Activated naive CD4-positive, alpha-beta T cell (primary cell): ENCODE measurements at places on chromosomes 16 and 17.

DNA sequence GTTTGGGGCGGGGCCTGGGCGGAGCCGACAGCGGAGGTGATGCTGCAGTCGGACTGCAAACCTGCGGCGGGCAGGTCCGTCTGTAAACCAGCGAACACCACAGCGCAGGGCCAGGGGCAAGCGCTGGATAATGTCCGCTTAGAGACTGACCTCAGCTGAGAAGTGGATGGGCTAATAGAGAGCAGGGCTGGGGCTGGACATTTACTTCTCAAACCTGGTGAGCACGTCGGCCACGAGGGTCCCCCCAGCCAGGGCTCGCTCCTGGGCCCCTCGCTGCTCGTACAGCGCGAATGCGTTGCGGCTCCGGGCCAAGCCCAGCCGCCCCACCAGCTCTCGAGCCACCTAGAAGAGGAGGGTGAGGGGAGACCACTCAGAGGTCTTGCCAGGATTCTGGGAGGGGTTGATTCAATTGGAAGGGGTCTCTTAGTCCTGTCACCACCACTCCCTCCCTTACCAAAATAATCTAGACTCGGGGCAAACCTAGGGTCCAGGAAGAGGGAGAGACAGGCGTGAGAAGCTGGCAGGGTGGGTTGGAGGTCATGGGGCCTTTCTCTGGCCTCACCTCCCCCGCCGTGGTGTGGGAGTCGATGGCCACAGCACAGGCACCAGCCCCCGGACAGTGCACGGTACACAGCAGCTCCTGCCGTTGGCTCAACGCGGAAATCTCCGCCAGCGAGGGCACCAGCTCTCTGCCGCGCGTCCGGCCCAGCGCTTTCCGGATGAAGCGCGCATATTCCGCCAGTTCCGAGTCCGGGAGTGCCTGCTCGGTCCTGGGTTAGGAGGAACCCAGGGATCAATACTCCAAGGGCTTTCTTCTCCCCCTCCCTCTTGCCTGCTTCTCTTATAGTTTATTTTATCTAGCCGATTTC is 5.8 kb downstream of the PLEKHH3 start:
- no peak for DNase-seq

DNA sequence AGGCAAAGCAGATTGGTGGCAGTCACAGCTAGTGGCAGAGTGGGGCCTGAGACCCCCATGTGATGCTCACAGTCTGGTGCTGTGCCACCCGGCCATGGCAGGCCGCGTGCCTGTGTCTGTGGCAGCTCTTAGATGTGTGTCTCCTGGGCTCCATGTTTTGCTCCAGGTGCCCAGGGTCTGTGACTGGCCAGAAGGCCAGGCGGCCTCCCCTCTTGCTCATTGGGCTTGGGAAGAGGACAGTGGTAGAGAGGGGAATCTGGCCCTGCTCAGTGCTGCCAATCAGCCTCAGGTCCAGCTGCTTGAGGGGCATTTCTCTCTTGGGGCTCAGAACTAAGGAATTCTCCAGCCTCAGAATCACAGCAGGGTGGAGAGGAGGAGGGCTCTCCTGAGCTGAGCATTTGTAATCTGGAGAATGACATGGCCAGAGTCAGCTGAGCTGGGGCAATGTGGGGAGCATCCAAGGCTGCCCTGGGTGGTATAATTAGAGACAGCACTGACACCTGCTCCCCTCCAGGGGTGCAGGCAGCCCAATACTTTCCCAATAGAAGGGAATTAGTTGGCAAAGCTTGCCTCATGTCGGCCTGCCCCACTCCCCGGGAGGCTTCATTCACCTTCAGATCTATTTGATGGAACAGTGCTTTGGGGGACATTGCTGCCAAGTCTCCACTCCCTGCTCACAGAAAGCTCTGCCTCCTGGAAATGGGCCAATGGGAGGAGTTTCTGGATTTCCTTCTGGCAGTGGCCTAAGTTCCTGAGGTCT is 2.7 kb upstream of the LASP1NB start:
- DNase-seq: no peak

DNA sequence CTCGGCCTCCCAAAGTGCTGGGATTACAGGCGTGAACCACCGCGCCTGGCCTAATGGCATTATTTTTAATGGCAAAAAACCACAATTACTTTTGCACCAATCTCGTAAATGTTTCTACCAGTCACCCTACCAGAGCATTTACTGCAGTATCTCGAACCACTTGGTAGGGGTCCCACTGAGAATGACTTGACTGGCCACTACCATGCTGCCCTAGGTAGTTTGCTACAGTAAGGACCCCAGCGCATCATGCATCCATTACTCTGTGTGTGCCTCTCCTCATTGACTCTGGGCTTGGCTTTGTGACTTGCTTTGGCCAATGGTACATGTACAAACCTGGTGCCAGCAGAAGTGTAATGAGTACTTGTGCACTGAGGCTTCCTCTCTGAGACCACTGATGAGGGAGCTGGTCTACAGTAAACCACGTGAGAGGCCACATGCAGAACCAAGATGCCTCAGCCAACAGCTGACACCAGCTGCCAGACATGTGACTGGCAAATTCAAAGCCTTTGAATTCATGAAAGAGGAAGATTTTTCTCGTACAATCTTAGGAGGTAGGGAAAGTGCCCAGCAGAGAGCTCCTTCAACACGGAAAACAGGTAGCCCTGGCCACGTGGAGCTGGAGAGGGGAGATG is 421.7 kb upstream of the C16orf82 start:
- DNase-seq: no peak

DNA sequence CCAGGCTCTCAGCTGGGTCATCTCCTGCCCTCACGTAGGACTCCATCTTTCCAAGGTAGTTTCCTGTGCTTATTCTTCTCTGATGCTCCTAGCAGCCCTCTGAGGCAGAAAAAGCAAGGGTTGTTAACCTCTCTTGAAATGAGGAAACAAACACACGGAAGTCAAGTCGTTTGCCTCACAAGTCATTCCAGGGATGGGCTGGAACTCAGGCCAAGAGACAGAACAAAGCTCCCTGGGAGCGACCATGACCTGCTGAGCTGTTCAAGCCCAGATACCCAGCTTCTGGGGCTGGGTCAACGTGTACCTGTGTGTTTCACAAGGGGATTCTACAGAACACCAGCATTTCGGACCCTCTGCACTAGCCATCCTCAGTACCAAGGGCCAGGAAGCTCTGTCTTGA is 28.1 kb downstream of the SRL start:
- no peak for DNase-seq

DNA sequence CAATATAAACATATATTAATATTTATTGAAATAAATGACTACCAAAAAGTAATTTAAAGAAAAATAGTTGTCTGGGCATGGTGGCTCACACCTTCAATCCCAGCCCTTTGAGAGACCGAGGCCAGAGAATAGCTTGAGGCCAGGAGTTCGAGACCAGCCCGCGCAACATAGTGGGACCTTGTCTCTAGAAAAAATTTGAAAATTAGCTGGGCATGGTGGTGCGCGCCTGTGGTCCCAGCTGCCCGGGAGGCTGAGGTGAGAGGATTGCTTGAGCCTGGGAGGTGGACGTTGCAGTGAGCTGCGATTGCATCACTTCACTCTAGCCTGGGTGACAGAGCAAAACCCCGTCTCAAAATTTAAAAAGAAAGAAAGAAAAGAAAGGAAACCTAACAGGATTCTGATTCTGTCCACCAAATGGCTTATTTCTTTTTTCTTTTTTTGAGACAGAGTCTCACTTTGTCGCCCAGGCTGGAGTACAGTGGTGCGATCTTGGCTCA is 3.4 kb upstream of the BPTF start:
- DNase-seq: no peak

GRCh38 chr16:81875461-81875860 is 96.4 kb downstream of the PLCG2 start:
- no peak for DNase-seq

- no peak for DNase-seq
Measured at GRCh38 chr17:63015824-63016223, 49.8 kb downstream of the TANC2 start.

DNA sequence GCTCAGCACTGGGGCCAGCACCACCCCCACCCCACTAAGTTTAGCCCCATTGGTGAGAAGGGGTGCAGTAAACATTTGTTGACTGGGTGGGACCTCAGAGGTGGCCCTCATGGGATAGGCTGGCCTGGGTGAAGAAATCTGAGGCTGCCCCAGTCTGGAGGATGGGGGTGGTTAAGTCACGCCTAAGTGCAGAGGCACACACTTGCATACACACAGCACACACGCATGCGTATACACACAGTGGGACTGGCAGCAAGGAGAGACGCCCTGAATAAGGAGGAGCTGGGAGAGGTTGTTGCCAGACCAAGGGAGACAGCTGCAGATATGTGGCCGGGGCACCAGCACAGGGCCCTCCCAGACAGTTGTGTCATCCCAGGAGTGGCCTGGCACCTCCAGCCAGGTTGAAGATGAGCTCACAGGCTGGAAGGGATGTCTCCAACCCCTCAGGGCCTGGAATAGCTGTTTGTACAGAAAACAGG is 3.0 kb upstream of the BCAR1 start:
- DNase-seq: no peak

DNA sequence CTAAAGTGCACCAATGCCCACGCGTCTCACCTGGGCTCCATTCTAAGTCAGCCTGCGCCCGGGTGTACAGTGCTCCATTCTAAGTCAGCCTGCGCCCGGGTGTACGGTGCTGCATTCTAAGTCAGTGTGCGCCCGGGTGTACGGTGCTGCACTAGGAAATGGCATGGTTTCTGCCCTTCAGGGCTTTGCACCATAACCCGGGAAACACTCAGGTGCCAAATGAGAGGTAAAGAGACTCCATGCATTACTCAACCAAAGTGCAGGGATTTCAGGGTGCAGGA is 29.2 kb upstream of the FASN start:
- DNase-seq: no peak

DNA sequence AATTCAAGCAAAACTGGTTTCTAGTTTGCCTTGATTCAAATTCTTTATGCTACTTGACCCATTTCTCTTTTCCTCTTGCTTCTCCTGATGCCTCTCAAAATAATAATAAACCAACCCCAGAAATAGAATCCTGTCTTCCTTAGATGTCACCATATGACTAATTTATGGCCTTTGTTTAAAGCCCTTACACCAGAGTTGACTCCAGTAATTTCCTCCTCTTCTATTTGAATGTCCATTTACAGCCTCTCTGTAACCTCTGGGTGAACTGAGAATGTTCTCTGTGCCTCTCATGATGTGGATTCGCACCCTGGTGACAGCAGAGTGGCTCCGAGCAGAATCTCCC is 31.5 kb downstream of the ZFHX3 start:
- DNase-seq: no peak

DNA sequence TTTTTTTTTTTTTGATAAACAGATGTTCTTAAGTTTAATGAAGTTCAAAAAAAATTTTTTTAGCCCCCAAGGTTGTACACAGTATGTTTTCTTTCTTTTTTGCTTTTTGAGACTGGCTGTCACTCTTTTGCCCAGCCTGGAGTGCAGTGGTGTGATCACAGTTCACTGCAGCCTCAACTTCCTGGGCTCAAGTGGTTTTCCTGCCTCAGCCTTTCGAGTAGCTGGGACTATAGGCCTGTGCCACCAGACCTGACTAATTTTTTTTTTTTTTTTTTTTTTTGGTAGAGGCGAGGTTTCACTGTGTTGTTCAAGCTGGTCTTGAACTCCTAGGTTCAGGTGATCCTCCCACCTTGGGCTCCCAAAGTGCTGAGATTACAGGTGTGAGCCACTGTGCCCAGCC is 12.8 kb downstream of the ITGAE start:
- no peak for DNase-seq

DNA sequence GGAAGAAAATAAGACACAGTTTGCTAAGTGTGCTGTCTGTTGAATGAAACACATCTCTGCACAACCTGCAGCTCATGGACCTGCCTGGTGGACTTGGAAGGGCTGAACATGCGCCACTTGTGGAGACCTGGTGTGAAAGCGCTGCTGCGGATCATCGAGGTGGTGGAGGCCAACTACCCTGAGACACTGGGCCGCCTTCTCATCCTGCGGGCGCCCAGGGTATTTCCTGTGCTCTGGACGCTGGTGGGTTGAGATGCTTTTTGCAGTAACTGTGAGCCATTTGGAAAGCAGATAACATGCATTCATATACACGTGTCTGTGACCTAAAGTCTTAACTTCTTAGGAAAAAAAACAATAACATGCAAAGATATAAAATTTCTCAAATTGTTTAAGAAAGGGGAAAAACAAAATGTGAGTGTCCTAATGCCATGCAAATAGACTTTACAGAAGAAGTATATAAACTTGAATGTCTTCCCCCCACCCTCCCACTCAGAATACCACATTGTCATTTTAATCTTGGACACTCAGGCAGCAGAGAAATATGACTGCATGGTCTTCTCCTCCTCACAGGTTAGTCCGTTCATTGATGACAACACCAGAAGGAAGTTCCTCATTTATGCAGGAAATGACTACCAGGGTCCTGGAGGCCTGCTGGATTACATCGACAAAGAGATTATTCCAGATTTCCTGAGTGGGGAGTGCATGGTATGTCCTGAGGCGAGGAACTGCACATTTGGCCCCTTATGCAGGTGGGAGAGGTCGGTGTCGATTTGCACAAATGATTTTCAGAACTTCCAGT is 65.6 kb downstream of the SEC14L1 start:
- DNase-seq: no peak

DNA sequence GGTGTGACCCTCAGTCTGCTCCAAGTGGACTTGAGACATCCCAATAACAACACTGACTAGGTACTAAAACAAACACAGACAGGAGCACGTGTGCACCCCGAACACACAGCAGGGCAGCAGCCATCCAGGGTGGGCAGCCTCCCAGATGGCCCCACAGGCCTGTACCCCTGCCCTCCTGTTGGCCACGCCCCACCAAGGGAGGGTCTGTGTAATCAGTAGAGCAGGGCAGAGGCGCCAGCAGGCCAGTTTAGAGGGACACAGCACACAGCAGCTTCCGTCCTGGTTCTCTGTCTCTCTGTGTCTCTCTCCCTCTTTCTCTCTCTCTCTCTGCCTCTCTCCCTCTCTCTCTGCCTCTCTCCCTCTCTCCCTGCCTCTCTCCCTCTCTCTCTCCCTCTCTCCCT is 21.4 kb downstream of the ACTG1 start:
- no peak for DNase-seq

DNA sequence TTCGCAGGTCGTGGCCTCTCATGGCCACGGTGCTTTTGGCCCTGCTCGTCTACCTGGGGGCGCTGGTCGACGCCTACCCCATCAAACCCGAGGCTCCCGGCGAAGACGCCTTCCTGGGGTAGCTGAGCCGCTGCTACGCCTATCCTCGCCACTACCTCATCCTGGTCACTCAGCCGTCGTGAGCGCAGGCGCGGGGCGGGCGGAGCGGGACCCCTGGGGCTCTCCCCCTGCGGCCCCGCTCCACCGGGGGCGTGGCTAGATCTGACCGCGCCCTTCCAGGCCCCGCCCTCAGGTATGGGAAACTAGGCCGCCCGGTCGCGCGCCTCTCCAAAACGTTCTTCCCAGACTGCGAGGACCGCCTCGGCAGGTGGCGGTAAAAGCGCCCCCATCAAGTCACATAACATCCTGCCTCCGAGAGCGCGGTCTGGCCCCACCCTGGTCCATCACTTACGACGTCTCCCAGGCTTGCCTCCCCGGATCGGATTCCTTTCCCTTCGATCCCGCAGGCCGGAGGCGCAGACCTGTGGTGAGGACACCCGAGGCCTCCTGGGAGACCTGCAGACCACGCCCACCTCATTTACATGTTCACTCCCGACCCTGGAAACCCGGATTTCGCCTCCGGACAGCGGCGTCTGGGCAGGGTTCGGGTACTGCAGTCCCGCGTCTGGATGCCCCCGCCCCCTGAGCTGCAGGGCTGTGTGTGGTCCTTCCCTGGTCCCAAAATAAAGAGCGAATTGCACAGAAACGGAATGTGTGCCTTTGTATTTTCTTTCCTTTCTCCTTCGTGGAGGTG is 91.5 kb upstream of the TMEM97 start:
- no peak for DNase-seq

GRCh38 chr17:77233635-77234334 is 93.0 kb downstream of the SEC14L1 start:
- no peak for DNase-seq
